A549 treated with DMSO at 1 μM for 4 hours (cell line): ENCODE measurements at places on chromosomes 2 and 18. TPM values are rescaled to one million over a fixed set of nuclear protein-coding genes. Genes with fewer than 3 reads are reported as not detected.

The MAL gene
- total RNA-seq, result 0.16 to 0.23 TPM in 2 of 5 replicates, not detected in the others

The APCDD1 gene
- not detected in 5 replicates for total RNA-seq

The EFEMP1 gene
- 30.5 to 51.4 TPM (median 45.1 TPM) in 5 replicates for total RNA-seq

The SAG gene
- total RNA-seq, result not detected in 5 replicates

The DNAH7 gene
- total RNA-seq, result 0.93 to 1.6 TPM (median 1.2 TPM) in 5 replicates

The SFTPB gene
- total RNA-seq, result 0.07 to 0.28 TPM (median 0.16 TPM) in 4 of 5 replicates, not detected in the other

The RTN4 gene
- total RNA-seq, result 459 to 543 TPM (median 502 TPM) in 5 replicates

The NCKAP1 gene
- 84.4 to 113 TPM (median 102 TPM) in 5 replicates for total RNA-seq

The HOXD12 gene
- not detected in 5 replicates for total RNA-seq

The ODC1 gene
- total RNA-seq, result 138 to 162 TPM (median 153 TPM) in 5 replicates
